ENCODE measurements at places on chromosomes 4 and X.

DNA sequence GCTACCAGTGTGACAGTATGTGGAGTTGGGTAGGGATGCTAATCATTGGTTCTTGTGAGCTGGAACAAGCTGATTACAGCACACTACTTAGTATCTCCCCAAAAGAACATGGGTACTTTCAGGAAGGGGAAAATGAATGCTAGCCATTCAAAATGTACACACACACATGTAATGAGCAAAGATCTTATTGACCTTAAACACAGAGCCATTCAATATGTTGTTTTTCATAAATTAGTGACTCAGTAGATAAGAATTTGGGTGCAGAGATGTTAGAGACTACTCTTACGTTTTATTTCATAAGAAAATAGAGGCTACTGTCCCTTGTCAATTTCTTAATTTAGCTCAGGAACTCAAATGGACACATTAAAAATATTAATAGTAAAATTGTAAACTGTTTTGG lies 509.5 kb upstream of the ATOH1 start:
- DNase-seq, result no peak

DNA sequence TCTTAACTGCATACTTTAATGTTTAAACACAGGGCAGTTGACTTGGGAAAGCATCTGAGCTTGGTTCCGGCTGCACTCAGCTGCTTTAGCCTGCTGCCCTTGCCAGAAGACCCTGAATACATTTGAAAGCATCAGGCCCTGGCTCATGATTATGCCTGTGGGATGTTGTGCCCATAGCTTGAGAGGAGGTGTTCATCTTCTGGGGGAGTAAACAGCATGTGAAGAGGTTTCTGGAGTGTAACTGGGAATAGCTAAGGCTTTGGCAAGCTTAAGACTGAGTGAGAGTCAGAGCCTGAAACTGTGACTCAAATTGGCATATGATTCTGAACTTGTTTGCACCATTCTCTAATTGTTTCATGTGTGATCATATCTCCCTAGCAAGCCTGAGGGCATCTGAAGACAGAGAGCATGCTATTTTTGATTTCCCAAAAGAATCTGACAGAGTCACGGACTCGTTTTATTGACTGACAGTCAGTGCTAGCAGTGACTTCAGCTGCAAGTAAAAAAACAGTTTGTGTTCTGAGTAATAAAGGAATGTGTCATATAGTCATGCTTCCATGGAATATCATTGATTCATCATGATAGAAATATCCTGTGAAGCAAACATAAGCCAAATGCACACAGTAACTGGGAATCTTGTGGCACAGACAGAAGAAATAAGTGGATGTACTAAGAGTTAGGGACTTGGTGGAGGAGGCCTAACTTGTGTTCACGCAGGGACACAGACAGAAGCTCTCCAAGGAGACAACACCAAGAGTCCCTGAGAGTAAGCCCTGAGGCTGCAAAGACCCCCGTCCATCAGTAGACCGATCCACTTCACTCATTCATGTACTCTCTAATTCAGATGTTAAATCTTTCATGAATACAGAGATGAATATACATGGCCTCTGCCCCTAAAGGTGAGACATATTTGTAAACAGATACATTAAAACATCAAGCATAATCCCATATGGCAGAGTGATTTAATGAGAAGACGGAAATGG lies 100.7 kb downstream of the SYNPO2 start:
- DNase-seq, result peak; percentile 53

DNA sequence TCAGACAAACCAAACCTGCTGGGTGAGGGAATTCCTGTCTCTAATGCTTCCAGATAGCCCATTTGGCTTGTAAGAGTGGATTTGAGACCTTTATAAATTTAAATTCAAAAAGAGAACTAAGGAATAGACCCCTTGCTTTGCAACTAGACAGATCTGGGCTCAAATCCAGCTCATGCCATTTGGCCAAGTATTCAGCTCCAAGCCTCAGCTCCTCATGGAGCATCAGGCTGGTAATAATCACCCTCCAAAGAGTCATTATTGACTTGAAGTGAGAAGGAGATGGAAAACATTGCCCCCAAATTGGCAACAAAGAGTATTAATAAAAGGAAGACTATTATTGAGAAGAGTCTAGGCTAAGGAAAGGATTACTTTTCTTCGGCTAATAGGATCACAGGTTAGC lies 134.7 kb downstream of the PDE5A start:
- DNase-seq, result no peak

GRCh38 chr4:151718984-151719955 lies 41.5 kb downstream of the GATB start:
- DNase-seq, result no peak

GRCh38 chrX:17247144-17247543 lies 127.9 kb upstream of the NHS start:
- DNase-seq, result no peak

GRCh38 chr4:15563871-15564270 lies 91.3 kb downstream of the FBXL5 start:
- DNase-seq, result no peak

- DNase-seq, result no peak
These were observed 184.4 kb downstream of the GABRB1 start for GRCh38 chr4:47215759-47216158.

DNA sequence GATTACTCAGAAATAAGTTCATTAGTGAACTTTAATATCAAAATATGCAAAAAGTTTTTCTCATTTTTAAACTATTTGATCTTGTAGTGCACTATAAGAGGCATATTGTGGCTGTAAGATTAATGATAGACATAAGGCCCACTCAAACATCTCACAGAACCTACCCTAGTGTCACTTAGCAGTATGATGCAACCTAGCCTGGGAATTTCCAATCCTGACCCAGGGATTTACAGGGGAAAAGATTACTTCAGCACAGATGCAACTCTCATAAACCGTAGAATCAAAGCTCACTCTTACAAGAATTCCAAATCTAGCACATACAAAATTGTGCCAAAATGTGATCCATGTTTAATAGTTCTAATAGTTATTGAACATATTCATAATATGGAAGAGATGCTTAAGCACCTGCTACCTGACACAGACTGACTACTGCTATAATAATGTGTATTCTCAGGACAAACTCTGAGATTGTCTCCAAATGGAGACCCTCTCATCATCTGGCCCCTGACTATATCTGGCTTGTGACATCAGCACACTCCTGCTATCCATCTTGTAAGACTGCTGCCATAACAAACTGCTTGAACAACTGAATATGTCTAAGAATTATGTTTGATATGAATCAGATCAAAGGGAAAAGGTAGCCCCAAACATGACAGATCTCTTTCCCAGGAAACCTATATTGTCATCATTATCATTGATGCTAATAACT lies 271.9 kb downstream of the PABPC4L start:
- no peak for DNase-seq

GRCh38 chr4:88892646-88893045 lies 164.3 kb downstream of the FAM13A start:
- no peak for DNase-seq

DNA sequence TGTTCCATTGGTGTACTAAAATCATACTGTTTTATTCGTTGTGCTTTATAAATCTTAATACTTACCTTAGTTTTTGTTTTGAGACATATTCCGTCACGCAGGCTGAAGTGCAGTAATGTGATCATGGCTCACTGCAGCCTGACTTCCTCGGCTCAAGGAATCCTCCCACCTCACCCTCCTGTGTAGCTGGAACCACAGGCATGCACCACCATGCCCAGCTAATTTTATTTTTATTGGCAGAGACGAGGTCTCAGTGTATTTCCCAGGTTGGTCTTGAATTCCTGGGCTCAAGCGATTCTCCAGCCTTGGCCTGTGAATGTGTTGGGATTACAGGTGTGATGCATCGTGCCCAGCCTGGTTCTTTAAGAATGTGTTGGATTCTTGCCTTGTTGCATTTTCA lies 24.4 kb upstream of the DCK start:
- no peak for DNase-seq

DNA sequence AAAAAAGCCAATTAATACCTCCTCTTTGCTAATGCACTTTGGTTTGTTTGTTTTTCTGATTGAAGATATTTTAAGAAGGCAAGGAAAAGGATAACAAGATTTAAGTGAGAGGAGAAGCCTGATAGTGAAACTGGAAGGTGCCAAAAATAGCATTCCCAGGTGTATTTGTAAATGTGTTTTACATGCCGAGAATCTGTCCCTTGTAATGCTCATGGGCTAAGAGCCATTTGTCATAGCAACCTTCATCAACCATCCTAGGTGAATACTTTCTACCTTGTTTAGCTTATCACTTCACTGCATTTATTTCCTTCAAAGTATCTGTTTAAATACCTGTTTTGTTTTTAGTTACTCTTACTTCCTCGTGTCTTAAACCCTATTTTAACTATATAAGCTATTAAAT lies 127.8 kb downstream of the KCTD8 start:
- no peak for DNase-seq

DNA sequence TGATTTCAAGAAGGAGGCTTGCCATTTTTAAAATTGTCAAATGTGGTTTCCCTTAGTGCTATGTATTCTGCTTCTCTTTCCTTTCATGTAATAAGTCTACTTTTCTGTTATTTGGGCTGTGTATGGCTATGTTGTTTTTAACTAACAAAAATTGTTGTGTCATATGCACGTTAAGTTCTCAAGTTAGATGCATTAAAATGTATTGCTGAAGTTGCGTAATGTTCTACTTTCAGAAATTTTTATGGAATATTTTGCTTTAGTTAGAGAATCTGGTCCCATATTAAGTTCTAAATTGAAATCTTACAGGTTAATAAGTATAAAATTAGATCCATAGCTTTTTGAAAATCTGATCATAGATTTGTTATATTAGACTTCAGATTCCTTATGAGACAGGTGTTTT lies 133.2 kb downstream of the TLL1 start:
- DNase-seq, result no peak

DNA sequence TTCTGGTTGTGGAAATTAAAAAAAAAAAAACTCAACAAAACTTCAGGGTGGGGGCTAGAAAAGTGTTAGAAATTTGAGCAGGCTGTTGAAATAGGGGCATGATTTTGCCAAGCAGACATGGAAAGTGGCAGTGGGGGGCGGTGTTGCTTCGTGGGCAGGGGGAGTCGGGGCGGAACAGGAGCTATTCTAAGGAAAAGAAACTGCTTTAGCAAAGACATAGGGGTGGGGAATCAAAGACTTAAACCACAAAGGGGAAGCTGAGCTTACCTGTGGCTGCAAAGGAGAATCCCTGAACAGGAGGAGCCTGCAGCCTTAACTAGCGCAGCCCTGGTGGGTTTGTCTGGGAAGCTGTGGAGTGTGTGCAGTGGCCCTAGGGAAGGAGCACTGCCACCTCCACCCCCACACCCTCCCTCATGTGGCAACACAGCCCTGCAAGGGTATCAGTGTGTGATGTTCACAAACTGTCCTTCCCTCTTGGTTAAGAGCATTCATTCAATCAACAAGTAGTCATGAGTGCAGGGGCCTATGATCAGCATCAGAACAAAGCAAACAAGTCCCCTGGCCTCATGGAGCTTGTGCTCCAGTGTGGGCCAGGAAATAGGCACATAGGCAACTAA lies 20.5 kb downstream of the SEL1L3 start:
- DNase-seq, result no peak

GRCh38 chr4:154984148-154984547 lies 203.1 kb downstream of the RBM46 start:
- DNase-seq, result no peak

DNA sequence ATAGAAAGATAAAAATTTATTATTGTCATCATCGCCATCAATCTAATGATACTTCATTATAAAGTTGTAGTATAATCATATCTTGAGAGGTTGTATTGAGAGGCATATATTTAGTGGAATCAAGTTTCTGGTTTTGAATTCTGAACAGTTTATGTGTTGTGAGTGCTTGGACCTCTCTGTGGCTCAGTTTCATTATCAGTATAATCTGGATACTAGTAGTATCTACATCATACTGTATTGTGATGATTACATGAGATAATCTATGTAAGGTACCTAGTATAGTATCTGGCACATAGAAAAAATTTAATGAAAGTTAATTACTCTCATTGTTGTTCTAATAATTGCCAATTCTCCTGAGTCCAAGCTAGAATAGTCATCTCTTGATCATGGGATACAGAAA lies 161.2 kb upstream of the UBQLN2 start:
- no peak for DNase-seq

DNA sequence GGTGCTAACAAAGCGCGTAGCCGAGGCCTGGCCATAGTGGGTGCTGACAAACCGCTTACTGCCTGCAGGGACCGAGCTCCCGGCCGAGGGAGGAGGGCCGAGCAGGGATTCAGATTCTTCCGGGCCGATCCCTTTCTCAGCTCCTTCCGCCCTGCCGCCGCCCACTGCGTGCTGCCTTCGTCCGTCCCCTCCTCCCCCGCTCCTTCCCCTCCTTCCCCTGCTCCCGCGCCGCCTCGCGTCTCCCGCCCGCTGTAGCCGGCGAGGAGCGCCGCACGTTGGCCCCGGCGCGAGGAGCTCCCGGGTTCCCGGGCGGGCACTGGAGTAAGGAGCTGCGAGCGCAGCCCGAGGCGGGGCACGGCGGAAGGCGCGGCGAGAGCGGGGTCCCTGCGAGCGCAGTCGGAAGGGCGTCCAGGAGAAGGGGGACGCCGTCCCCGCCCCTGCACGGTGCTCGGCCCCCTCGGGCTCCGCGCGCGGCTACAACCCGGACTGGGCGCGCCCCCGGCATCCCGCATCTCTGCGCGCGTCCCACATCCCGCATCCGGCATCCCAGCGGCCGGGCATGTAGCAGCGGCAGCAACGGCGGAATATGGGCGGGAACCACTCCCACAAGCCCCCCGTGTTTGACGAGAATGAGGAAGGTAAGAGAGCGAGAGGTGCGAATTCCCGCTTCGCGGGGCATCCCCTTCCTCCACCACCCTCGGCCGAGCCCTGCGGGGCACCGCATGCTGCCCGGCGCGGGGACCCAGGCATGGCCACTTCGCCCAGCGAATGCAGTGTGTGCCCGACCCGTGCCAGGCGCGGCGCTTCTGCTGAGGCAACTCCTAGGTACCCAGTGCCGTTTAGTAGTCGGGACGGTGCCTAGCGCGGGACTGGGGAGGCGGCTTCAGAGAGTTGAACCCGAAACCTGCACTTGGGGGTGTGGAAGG lies at the start of gene STK32B:
Gene STK32B (plus strand): TSS at position 203 of the 926 bp plus-strand sequence.
- no peak for DNase-seq

- peak; percentile 12 for DNase-seq
These were observed 29.4 kb upstream of the OPHN1 start for GRCh38 chrX:68462653-68463052.

- DNase-seq, result no peak
These were observed 171.3 kb upstream of the LCORL start for GRCh38 chr4:18192901-18193300.

All from fibroblast of the conjunctiva (primary cell).